NCI-H187 (cell line): ENCODE measurements at places on chromosomes 4 and X.
A peak's percentile ranks its signal among the peaks of the same experiment; 100 is the strongest.

DNA sequence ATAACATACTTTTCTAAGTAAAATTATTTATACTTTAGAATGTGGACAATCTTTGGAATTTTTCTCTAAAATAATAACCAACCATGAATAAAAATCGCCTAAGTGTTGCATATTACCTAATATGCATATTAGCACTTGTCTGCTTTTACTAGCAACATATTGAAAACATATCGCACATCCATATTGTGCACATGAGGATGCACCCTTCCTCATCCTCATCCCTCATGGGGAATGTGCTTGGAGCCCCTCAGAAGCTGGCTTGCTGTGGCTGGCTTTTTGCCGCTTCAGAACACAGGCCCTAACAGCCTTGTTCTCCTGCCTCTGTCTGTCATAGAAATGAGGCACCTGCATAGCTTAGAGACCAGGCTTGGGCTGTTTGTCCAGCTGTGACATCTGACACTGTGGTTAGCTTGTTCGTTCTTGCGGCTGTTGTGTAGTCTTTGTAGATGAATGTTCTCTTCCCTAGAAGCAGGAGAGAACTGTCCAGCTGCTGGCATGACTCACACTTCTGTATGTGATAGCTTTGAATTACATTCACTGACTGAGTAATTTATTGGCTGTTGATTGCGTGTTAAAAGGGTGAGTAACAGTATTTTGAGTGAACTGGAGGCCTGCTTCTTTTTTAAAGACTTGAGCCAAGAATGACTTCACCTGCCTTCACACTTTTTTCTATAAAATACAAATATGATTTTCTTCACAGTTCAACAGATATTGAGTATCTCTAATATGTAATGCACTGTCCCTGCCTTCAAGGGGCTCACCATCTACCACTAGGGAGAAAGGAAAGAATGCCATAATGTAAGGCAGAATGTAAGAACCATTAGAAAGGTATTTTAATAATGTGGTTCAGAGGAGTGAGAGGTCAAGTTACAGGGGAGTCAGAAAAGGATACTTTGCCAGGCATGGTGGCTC lies 81.9 kb downstream of the HMGB2 start:
- DNase-seq, result peak; percentile 32

- no peak for DNase-seq
These were observed 65.0 kb downstream of the INPP4B start for GRCh38 chr4:142781114-142781513.

DNA sequence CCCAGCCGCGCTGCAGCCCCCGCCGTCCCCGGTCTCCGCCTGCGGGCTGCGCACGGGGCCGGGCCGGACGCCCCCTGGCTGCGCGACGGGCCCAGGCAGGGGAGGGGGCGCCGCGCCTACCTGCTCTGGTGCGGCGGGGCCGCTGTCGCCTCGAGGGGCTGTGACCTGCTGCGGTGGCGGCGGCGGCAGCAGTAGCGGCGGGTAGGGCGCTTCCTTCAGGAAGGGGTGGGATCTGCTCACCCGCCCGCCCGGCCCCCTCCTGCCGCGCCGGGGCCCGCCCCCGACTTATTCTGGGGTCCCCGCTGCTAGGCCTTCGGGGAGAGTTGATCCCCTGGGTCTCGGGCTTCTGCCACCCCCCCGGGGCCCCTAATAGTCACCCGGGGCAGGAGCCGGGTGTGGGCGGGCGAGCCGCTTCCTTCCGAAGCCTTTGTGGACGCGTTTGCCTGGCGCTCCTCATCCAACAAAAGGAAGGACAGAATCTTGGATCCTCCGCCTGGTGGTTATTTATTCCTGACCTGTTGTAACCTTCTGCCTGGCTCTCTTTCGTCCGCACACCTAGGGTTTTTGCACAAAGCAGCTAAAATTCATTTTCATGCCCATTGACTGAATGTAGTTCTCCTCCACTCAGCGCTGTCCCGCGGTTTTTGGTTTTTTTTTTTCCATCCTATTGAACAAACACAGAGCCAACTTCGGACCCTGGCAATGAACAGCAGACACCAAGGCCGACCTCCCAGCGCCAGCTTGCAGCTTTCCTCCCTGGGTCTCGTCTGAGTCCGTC lies at the start of gene TMEM150C:
TMEM150C (minus strand) TSS at position 203 of the 778 bp plus-strand sequence. CDS start 57,331 bp downstream, outside the sequence.
- no peak for DNase-seq

- DNase-seq, result no peak
These were observed 1.3 kb downstream of the CABS1 start for GRCh38 chr4:70336043-70336442.

DNA sequence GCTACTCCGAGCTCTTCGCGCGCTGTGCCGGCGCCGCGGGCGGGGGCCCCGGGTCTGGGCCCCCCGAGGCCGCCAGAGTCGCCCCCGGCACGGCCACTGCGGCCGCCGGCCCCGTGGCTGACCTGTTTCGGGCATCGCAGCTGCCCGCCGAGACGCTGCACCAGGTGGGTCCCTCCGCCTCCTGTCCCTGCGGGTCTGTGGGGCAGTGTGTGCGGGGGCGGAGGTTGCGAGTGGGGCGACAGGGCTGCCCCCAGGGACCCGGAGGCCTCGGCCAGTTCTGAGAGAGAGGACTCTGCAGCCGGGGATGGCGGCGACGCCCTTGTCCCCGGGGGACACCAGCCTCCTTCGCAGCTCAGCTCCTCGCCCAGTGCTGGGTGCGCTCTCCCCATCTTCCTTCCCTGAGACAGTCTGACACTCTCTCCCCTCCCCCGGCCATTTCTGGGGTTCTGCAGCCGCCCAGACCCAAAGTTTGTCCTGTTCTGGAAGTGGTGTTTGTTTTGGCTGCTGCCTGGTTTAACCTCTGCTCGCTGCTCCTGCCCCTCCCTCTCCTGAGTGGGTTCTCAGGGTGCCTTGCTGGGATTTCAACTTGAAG lies 609 bp downstream of the REPS2 start:
- no peak for DNase-seq

DNA sequence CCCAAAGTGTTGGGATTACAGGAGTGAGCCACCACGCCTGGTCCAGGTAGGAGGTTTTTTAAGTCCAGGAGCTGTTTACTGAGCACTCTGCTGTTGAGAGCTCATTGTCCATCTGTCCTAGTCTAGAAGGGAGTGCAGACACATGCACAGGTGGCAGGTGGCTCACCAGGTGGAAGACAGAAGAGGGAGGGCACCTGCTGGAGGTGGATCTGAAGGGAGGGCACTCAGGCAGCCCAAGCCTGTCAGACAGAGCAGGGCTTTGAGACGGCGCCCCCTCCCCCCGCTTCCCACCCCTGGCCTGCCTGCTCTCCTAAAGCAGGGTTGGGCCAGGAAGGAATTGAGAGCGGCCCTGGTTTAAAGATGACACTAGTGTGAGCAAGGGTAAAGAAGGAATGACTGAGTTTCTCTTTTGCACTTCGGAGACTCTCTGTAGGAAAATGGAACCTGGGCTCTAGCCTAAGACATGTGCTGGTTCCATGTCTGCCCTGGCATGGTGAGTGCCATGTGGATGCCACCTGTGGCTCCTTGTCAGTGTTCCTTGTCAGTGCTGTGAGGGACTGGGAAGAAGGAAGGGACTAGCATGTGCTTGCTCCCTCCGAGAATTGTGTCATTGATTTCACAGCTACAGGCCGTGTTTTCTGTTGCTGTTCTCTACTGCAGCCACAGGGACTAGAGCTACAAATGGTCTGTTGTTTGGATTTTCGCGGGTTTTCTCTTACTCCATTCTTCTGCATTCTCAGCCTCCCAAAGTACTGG lies 108.6 kb downstream of the TNIP2 start:
- DNase-seq, result peak; percentile 82

DNA sequence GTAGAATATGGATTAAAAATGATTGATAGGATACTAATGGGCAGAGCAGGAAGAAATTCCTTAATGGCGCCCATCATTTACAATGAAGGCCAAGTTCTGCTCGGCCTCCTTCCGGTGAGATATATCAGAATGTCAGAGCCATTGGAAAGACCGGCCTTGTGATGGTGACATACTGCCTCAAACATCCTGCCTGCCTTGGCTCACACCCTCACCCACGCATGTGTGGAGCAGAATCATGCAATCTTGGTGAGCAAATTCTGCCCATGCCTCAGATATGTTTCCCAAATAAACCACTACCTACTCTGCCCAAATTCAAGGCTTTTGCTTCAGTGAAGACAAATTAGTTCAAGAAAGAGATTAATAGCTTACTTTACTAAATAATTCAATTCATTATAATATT lies 163.3 kb downstream of the MID1 start:
- DNase-seq, result no peak

DNA sequence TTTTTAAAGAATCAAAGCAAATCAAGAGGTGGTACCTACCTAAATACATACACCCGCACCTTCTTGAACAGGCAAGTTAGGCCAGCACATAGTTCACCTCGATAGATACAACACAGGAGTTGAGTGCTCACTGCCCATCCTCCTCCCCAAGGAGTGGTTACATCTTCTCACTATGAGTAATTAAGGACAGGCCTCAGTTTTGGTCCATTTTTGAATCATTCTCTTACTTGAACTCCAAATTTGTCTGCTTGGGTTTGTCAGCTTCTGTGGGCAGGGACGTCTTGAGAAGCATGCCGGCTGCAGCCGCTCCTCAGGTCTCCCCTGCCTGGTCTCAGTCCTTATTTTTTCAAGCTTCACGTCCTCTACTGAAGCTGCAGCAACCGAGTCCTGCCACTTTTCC lies 190.6 kb upstream of the RBPJ start:
- DNase-seq, result no peak

GRCh38 chrX:17689971-17690409 lies 47.3 kb upstream of the SCML1 start:
- peak; percentile 23 for DNase-seq

DNA sequence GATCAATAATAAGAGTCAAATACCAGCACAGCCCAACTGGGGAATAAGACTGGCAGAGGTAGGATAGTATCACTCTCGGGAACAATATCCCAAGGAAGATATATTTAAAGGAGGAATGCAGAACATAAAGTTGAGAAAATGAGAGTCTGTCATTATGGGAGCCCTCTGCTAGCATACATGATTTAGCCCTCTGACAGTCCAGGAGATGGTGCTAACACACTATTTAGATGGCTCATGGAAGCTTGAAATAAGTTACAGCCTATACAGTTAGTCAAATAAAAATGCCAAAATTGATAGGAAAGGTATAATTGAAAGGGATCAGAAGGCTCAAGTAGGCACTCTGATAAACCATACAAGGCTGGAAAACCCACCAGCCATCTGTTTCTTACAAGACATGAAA lies 201.0 kb upstream of the NEIL3 start:
- no peak for DNase-seq

GRCh38 chr4:6657242-6658208 lies 17.0 kb downstream of the MRFAP1 start:
- no peak for DNase-seq

DNA sequence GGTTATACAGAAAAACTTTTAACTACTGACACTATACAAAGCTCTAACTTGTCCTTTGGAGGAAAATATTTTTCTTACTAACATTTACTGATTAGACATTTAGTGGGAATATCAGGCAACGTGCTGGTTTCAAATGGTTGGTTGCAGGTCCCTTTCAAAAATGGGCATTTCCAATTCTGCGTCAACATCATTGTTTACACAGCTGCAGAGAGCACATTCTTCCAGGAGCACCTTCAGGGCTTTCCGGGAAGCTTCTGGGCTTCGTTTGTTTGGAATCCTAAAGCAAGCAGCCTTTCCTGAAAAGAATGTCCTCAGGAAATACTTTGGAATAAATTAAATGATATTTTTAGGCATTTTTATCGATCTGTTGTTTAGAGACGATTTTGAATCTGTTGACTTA lies 289.7 kb downstream of the TRIML1 start:
- no peak for DNase-seq

- DNase-seq, result no peak
These were observed 88.4 kb downstream of the LRP2BP start for GRCh38 chr4:185307136-185307950.

DNA sequence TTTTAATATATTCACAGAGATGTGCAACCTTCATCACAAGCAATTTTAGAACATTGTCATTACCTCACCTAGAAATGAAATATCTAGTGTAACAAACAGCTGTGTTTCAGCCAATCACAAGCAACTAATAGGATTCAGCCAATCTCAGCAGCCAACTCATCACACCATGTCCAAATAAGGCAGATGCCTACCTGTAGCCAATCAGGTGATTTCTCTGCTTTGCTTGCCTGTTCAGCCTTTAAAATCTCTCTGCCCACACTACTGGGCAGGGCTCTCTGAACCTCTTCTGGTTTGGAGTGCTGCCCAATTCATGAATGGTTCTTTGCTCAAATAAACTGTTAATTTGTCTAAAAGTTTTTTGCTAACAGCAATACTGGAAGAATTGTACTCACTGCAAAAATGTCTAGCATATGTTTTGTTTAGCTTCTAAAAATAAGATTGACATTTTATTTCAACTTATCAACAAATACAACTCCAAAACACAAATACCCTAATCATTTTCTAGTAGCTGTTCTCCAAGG lies 52.4 kb upstream of the IGFBP7 start:
- no peak for DNase-seq

DNA sequence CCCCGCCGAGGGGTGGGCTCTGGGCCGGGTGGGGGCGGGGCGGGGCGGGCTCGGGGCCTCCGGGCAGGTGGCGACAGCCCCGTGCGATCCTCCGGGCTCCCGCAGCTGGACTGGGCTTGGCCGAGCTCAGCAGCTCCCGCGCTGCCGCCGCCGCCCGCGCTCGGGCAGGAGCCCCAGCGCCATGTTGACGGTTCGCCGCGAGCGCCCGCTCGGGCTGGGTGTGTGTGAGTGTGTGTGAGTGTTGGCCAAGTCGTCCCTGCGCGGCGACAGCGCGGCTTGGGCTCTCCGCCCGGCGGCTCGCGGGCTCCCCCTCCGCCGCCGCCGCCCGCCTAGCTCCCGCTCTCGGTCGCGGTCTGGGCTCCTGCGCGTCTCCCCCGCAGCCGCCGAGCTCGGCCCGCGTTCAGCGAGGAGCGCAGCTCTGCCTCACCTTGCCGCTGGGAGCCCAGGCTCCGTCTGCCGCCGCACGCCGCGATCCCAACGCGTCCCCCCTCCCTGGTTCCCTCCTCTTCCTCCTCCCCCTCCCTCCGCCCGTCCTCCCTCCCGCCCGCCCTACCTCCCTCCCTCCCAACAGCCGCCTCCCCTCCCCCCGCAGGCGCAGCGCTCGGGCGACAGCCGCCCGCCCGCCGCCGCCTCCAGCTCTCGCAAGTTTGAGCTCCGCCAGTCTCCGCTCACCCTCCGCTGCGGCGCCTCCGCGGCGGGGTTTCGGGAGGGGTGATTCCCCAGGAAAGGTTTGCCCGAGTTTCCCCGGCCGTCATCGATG lies at the start of gene BCOR:
BCOR (minus strand) TSS at position 455 of the 760 bp plus-strand sequence. CDS start 20,029 bp downstream, outside the sequence.
- no peak for DNase-seq

DNA sequence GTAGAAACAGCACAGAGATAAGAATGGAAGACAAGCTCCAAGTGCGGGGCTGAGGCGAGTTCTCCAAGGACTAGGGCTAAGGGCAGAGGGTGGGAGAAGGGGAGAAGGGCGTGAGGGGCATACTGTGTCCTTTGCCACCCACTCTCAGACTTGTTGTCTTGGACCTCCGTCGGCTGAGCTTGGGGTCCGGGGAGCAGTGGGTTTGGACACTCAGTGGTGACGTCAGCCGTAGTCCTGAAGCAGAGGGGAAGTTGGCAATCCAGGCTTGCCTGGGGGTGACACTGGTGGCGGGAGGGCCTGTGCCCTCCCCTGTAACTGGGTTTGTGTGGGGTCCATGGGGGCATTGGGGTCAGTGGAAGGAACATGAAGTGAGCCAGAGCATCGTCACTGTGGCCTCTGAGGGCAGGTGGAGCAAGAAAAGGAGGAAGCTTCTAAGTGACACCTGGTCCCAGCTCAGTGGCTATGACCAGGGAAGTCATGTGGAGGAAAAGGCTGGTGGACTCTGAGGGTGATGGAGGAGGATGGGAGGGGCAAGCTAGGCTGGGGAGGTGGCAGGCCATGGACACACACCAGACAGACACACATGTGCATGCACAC lies 17.6 kb downstream of the CD99 start:
- no peak for DNase-seq

GRCh38 chrX:117407449-117408150 lies 709.0 kb downstream of the KLHL13 start:
- DNase-seq, result no peak
